ENCODE measurements at places on chromosomes 12 and 14.

- no peaks in the 10 kb centered on the region for H3K4me1 ChIP-seq
- DNase-seq, result no peak
- H3K36me3 ChIP-seq, result peaks cover 6% of the 10 kb centered on the region
- no peak overlapping the region for H3K27ac ChIP-seq
- no peak overlapping the region for H3K4me3 ChIP-seq
These were observed 18.7 kb downstream of the NPC2 start for GRCh38 chr14:74474376-74474775.

GRCh38 chr12:2622460-2622859 lies 172.3 kb upstream of the FKBP4 start:
- DNase-seq, result no peak
- H3K36me3 ChIP-seq, result no peaks in the 10 kb centered on the region
- no peak overlapping the region for H3K27ac ChIP-seq
- H3K4me3 ChIP-seq, result no peak overlapping the region

- H3K4me1 ChIP-seq, result peaks cover 28% of the 10 kb centered on the region
- no peak for DNase-seq
- no peak overlapping the region for H3K27ac ChIP-seq
- H3K4me3 ChIP-seq, result no peak overlapping the region
These were observed 79.6 kb upstream of the MANSC4 start for GRCh38 chr12:27859648-27860047.

DNA sequence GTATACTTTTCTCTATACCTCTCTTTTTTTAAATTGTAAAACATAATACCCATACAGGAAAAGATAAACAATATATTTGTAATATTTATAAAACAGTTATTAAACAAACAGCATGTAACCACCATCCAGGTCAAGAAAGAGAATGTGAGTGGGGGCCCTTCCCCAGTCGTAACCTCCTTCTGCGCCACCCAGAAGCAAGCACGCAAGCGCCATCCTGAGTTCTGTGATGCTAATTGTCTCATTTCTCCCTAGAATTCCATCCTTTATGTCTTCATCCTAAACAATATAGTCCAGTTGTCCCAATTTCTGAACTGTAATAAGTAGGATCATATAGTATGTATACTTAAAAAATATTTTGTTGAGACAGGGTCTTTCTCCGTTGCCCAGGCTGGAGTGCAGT lies 129.5 kb downstream of the EXOC5 start:
- DNase-seq, result no peak
- H3K4me3 ChIP-seq, result no peak overlapping the region
- no peaks in the 10 kb centered on the region for H3K4me1 ChIP-seq
- no peaks in the 10 kb centered on the region for H3K27me3 ChIP-seq

DNA sequence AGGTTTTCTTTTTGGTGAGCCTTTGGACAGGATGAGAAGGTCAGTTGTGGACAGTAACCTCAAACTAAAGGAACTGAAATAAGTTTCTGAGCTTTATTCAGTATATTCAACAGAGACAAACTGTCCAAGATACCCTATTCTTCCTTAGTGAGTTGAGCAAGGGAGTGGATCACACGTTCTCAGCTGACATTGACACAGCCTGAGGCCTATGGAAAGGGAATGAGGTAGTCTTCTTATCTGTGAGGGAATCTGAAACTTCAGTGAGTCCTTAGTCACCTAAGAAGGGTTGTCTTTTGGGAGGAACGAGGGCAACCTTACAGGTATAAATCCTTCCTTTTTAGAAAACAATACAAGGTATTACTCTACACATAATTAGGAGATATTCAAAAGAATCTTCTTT lies 5.0 kb upstream of the NUBPL start:
- peaks cover 20% of the 10 kb centered on the region for H3K27me3 ChIP-seq
- DNase-seq, result no peak
- H3K4me1 ChIP-seq, result peaks cover 7% of the 10 kb centered on the region
- H3K27ac ChIP-seq, result no peak overlapping the region
- no peak overlapping the region for H3K4me3 ChIP-seq
- no peaks in the 10 kb centered on the region for H3K36me3 ChIP-seq

DNA sequence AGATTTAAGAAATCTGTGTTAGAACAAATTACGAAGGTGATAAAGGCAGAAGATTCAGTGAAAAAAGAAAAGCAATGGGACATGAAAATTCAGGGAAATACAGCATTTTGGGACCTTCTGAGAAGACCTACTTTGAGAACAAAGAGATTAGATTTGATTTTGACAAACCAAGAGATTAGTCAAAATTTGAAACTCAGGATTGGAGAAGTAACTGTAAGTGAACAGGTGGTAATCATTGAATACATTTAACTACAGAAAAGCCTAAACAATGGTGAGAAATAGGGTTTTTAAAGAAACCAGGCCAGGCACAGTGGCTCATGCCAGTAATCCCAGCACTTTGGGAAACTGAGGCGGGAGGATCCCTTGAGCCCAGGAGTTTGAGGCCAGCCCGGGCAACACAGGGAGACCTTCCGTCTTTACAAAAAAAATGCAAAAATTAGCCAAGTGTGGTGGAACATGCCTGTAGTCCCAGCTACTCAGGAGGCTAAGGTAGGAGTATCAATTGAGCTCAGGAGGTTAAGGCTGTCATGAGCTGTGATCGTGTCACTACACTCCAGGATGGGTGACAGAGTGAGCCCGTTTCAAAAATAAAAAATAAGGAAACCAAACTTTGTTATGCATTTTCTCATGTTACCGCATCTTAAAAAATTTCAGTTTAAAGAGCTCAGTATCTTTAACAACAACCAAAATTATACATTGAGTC lies 8.9 kb upstream of the SAV1 start:
- H3K36me3 ChIP-seq, result no peaks in the 10 kb centered on the region
- H3K27ac ChIP-seq, result no peak overlapping the region
- H3K4me3 ChIP-seq, result no peak overlapping the region
- H3K27me3 ChIP-seq, result peaks cover 2% of the 10 kb centered on the region

GRCh38 chr12:14948672-14949071 lies 10.3 kb upstream of the ERP27 start:
- H3K27ac ChIP-seq, result peak overlapping the region; percentile 99
- H3K4me3 ChIP-seq, result peak overlapping the region; percentile 100
- DNase-seq, result peak; percentile 84
- peaks cover 71% of the 10 kb centered on the region for H3K36me3 ChIP-seq

DNA sequence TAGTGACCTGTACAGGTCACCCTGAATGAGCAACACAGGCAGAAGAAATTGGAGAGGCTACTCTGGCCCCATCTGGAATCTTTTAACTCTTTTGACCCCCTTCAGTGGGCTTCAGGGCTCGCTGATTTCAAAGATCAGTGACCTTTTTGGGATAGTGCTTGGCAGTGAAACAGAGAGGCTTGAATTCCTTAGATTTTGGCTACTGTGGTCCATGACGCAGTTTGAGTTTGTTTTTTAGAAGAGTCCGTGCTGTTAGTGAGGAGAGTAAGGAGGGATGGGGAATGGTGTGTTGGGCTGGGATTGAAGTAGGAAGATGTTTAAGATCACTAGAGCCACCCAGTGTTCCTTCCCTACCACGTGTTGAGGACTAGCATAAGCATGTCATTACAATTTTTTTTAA lies 16.5 kb downstream of the TMEM30B start:
- H3K27me3 ChIP-seq, result peaks cover 7% of the 10 kb centered on the region
- no peak for DNase-seq
- H3K4me3 ChIP-seq, result no peak overlapping the region
- no peaks in the 10 kb centered on the region for H3K36me3 ChIP-seq
- peaks cover 3% of the 10 kb centered on the region for H3K4me1 ChIP-seq

DNA sequence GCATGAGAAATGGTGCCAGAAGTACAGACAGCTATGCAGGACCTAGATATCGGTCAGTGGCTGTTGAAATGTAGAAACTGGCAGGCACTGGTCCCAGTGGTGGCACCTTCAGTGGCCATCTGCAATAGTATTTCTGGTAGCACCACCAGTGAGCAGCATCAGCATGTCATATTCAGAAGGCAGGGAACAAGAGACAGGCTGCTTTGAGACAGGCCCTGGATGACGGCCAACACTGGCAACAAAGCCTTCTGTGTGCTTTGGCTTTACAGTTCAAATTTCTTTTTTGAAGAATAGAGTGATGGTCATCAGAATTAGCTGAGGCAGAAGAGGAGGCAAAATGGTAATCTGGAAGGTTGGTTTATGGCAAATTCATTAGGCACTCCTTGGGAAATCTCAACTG lies 273.4 kb upstream of the SLC16A7 start:
- no peaks in the 10 kb centered on the region for H3K27me3 ChIP-seq
- H3K4me3 ChIP-seq, result no peak overlapping the region
- H3K27ac ChIP-seq, result no peak overlapping the region

GRCh38 chr12:116066381-116067230 lies 210.9 kb downstream of the MED13L start:
- no peak overlapping the region for H3K27ac ChIP-seq
- no peaks in the 10 kb centered on the region for H3K36me3 ChIP-seq
- peaks cover 2% of the 10 kb centered on the region for H3K4me1 ChIP-seq
- H3K4me3 ChIP-seq, result no peak overlapping the region

GRCh38 chr12:111715279-111715678 lies 29.4 kb downstream of the ACAD10 start:
- no peaks in the 10 kb centered on the region for H3K4me1 ChIP-seq
- H3K36me3 ChIP-seq, result peaks cover 56% of the 10 kb centered on the region
- no peak overlapping the region for H3K4me3 ChIP-seq
- no peak overlapping the region for H3K27ac ChIP-seq

DNA sequence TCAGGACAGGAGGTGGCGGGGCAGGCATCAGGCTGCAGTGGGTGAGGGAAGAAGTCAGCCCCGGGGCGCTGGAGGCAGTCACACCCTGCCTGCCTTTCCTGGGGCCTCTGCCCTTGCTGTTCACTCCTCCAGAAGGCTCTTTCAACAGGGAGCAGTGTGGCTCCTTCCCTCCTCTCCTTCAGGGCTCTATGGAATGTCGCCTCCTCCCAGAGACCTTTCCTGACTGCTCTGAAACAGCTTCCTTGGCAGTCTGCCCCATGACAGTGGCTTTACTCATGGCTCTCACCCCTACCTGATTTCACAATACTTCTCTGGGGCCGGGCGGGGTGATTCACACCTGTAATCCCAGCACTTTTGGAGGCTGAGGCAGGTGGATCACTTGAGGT lies 7.1 kb downstream of the RHOF start:
- H3K4me3 ChIP-seq, result peak overlapping the region; percentile 62
- no peak for DNase-seq
- H3K4me1 ChIP-seq, result peaks cover 97% of the 10 kb centered on the region
- no peaks in the 10 kb centered on the region for H3K27me3 ChIP-seq
- peak overlapping the region; percentile 98 for H3K27ac ChIP-seq
- H3K36me3 ChIP-seq, result peaks cover 6% of the 10 kb centered on the region

DNA sequence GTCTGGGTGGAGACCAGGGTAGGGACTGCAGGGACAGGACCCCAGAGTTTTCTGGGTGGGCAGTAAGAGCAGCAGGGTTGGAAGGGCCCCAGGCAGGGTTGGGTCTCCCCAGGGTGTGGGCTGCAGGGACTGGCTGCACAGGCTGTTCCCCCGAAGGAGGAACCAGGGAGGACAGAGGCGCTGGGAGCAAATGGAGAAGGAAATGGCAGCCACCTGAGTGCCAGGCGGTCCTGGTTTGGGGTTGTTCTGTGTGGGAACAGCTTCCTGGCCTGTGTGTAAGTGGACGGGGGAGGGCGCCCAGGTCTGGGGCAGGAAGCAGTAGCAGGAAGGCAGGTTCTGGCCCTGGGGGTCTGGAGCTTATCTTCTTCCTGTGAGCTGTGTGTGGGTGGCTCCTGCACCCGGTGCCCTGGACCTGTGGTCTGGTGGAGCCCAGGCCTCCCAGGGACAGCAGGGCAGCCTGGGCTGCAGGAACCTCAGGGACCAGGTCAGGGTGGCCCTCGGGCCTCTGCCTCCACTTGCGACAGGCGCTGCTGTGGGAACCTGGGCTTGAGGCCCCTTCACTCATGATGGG lies 372.8 kb downstream of the TMEM121 start:
- DNase-seq, result no peak
- H3K27me3 ChIP-seq, result no peaks in the 10 kb centered on the region
- no peaks in the 10 kb centered on the region for H3K36me3 ChIP-seq
- no peaks in the 10 kb centered on the region for H3K4me1 ChIP-seq
- H3K27ac ChIP-seq, result no peak overlapping the region

Data from CD4-positive, CD25-positive, alpha-beta regulatory T cell (primary cell).